ENCODE measurements at places on chromosomes 11 and 22. TPM values are rescaled to one million over a fixed set of nuclear protein-coding genes. Genes with fewer than 3 reads are reported as not detected.

DNA sequence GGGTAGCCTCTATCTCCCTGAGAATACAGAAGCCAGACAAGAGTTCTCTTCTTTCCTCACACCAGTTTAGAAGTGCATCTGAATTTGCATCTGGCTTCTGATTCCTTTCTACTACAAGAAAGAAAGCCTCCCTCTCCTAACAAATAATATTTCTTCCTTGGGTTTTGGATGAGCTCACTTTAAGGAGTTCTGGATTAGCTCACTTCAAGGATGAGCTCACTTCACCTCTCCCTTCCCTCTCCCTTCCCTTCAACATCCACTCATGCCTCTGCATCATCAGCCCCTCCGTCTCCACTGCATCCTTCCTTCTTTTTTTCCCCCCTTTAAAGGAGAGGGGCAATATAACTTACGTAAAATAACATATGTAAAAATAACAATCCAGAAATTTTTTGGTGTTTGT is 1.6 kb upstream of the MTNR1B start:
- no peak for DNase-seq

DNA sequence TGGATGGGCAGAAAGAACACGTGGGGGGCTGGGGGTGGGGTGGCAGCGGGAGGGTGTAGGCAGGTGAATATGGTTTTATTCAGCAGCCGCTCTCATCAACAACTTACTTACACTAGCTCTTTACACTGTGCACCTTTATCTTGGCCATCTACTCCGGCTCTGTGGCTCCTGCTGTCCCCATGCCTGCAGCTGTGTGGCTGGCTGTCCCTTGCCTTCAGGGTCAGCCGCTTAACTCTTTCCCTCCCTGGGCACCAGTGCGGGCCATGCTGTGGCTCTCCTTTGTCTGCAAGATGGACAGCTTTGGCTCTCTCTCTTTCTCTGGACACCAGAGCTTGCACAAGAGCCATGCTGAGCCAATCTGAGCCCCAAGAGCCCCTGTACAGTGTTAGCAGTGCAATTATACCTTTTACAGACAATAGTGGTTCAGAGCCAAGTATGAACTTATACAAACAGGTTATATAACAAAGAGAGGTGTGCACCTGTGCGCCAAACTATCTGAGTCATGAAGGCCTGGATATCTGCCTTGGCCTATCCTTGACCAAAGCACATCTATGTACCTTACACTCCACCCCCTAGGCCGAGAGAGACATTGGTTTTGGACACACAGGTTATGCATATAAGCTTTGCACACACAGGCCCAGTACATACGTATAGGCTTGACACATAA is 94.3 kb upstream of the CTSC start:
- no peak for DNase-seq

- no peak for DNase-seq
Observed at GRCh38 chr11:71530602-71531001, 3.5 kb downstream of the KRTAP5-7 start.

DNA sequence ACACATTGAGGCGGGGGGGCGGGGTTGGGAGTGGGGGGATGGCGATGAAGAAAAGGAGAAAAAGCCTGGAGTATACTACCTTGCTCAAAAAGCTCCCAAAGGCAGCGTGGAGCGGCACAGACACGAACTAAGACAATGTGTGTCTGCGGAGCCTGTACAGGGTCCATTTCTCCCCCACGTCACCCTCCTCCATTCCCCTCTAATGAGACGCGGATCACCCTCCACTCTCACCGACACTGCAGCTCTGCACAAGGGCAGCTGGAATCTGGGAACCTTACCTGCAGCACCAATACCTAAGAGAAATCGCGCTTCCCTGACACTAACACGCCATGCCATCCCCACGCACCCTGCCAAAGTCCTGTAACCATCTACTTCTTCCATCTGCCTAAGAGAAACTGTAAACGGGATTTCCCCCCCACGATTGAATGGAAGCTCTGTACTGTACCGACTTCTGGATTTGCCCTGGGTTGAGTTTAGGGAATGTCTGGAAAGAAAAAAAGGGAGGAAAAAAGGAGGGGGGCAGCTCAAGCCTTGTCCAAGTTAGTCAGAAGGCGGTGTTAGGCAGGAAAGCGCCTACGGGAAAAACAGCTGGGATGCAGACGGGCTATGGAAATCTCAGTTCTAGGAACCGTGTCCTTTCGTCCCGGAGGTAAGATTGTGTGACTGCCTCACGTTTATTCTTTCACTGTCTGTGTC is 125.7 kb upstream of the C11orf58 start:
- DNase-seq: no peak

DNA sequence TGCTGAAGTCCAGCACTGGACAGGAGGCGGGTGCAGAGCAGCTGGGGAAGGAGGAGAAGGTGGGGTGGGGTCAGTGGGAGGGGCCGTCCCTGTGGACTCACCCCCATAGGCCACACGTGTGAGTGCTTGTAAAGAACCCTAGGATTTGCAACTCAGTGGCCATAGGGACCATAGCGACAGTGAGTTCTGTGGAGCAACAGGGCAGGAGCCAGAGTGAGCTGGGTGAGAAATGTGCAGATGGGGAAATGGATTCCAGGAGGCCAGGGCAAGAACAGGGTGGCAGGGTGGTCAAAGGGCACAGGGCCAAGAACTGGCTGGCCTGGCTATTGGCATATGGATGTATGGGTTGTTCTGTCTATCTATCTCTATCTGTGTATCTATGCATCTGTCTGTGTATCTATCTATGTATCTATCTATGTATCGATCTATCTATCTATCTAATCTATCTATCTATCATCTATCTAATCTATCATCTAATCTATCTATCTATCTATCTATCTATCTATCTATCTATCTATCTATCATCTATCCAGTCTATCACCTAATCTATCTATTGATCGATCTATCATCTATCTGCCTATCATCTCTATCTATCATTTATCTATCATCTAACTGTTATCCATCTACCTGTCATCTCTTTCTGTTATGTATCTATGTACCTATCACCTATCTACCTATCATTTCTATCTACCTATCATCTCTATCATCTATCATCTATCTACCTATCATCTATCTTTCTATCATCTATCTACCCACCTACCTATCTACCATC is 889.0 kb downstream of the TBC1D22A start:
- no peak for DNase-seq

DNA sequence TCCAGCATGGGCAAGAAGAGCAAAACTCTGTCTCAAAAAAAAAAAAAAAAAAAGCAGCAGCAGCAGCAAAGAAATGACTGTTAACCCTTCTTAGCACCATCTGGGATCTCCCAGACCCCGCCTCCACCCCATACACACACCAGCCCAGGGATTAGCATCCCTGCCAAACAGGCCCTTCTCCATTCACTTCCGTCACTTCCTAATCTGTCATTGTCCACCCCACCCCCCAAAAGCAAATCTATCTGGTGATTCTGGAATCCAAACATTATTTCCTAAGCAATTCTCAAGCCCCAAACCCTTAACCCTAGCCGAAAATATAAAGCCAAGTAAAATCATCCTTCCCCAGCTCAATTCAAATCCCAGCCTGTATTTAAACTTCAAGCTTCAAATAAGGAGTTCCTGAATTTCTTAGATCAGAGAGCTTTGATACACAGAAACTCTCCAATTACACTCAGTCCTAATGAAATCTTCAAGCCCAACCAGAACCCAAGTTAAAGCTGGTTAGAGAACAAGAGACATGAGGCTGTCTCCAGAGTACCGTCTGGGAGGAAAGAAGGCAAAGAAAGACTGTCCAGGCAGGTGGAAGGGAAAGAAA is 6.0 kb upstream of the AHNAK start:
- peak; percentile 39 for DNase-seq

DNA sequence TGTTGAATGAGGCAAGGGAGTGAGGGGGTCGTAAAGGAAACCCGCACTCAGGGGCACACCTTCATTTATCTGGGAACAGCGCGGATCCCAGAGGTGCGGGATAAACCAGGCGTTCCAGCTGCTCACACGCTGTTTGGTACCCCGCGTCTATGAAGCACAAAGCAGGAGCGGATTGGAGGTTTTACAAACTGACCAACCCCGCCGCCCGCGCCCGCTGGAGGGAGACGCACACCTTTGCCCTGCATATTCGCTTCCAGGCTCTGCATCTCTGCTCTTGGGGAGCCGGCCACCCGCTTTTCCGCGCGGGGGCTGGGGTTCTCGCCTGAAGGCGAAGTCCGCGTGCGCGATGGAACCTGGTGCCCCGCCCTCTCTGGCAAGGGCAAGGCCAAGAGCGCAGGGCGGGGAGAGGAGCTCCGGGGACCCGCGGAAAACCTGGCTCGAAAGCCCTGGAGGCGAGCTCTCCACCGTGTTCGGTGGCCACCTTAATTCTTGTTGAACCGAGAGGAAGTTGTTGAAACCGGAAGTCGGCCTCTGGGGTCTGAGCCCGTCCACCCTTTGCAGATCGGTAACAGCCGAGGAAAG is 6.8 kb upstream of the ALX4 start:
- no peak for DNase-seq

DNA sequence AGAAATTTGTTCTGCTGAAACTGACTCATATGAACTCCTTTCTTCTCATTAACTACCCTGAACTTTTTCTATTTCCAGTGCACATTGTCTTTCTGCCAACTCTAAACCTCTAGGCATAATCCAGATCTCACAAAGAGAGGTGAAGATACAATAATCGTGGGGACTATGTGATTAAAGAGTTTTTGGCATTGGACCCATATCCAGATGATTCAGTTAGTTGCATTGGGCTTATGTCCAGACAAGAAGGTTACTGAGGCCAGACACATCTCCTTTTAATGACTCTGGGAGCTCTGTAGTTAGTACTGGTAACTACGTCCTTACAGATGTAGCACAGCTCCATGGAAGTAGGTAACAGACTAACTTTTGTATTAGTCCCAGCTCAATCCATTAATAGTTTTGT is 273.0 kb downstream of the CASP12 start:
- peak; percentile 12 for DNase-seq

DNA sequence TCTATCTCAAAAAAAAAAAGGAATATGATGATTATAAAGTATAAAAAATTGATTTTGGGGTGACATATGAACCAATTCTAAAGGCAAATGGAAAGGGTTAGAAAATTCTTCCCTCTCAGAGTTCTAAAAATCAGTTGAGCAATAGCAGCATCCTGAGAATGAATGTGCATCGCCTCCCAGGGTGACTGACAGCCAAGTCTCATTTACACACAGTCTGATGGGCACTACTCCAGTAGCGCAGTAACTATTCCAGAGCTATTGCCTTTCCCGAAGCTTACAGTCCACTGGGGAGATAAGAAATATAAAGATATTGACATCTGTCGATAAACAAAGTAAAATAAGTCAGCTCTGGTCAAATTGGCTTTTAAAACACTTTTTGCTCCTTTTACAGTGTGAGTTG is 32.3 kb upstream of the SORL1 start:
- no peak for DNase-seq

DNA sequence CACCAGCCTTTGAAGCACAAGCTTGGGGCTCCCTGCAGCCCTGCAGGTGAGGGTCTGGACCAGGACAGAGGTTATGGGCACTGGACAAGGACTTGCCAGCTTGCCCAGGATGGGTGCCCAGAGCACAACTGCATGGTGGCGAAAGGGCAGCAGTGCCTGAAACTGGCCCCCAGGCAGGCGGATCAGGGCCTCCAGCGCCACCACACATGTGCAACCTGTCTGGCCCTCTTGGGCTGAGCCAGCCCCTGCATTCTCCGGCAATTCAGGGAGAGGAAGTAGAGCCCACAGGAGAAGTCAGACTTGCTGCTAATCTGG is 18.8 kb downstream of the MB start:
- no peak for DNase-seq

GRCh38 chr11:109984634-109985289 is 108.4 kb upstream of the ZC3H12C start:
- DNase-seq: no peak

DNA sequence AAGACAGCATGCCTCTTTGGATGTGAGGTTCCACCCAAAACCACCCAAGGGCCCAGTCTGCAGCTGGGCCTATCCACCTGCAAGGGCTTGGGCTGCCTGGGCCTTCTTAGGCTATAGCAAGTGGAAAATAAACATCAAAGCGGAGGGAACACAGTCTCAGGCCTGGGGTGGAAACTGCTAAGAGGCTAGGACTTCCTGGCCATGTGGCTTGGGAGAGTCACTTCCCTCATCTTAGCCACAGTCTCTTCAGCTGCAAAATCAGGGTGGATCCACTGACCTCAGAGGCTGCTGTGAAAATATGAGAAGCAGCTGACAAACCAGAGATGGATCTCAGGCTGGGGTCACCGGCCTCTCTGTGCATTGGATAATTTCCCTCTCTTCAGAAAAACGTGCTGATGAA is 30.6 kb upstream of the TFIP11 start:
- DNase-seq: no peak

DNA sequence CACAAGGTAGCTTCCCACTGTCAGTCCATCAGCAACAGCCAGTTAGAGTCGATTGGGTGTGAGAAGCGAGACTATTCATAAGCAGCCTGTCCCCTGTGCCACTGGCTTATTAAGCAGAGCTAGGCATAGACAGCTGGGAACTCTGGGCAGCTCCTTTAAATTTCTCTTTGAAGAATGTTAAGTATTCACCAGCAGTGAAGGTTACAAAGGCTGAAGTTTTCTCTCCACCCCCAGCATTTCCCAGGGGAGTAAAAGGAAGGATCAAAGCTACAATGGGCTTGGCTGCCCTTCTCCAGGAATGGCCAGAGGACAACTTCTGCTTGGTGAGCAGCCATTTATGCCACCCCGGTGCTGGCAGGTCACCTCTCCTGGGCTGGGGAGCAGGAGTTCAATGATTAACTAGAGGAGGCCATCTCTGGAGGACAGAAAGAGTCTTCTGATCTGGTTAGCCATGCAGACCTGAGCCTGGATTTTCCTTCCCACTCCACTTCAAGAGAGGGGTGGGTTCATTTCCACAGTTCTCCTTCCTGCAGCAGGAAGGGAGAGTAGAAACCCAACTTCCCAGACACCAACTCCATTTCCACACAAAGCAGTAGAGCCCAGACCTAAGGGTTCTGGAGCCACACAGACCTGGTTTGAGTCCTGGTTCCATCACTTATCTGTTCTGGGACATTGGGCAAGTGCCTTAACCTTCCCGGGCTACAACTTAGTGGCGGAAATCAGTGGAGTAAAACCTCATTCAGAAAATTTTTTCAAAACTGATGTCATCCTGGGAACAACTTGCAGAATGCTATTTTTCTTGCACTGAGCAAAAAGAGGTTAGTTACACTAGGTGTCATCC is 22.6 kb downstream of the POU2AF3 start:
- DNase-seq: no peak

DNA sequence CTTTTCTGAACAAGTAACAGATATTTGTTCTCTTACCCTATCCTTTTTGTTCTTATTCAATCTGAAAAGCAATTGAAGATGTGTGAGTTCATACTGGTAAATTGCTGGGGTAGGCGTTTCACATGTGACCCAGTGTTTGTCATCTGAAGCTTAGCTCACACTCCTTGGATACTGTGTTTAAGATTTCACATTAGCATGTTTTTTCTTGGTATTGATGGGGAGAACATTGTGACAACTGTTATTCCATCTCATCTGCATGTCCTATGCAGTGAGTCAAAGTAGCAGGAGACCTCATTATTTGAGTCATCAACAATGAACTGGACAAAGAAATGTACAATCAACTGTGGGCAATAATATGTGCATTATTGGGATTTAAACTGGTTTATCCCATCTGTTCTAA is 691.6 kb upstream of the ANO5 start:
- DNase-seq: no peak

OR2AT4 gene
- total RNA-seq: 0.02 TPM

MAJIN gene
- not detected for total RNA-seq

HBG1 gene
- not detected for total RNA-seq

MUC2 gene
- total RNA-seq: not detected

CELSR1 gene
- 19.6 TPM for total RNA-seq

MMP12 gene
- total RNA-seq: 0.10 TPM

VPREB1 gene
- total RNA-seq: not detected

TMPRSS5 gene
- total RNA-seq: 0.62 TPM

OR51E2 gene
- total RNA-seq: not detected

TIMP3 gene
- total RNA-seq: 17.6 TPM

Measured in A172 (cell line).